Stimulated activated CD4-positive, alpha-beta T cell treated with anti-CD3 and anti-CD28 coated beads, TNF-alpha, amount 100 ng/mL, for 4 hours (primary cell): ENCODE measurements at places on chromosomes 3 and 15.

DNA sequence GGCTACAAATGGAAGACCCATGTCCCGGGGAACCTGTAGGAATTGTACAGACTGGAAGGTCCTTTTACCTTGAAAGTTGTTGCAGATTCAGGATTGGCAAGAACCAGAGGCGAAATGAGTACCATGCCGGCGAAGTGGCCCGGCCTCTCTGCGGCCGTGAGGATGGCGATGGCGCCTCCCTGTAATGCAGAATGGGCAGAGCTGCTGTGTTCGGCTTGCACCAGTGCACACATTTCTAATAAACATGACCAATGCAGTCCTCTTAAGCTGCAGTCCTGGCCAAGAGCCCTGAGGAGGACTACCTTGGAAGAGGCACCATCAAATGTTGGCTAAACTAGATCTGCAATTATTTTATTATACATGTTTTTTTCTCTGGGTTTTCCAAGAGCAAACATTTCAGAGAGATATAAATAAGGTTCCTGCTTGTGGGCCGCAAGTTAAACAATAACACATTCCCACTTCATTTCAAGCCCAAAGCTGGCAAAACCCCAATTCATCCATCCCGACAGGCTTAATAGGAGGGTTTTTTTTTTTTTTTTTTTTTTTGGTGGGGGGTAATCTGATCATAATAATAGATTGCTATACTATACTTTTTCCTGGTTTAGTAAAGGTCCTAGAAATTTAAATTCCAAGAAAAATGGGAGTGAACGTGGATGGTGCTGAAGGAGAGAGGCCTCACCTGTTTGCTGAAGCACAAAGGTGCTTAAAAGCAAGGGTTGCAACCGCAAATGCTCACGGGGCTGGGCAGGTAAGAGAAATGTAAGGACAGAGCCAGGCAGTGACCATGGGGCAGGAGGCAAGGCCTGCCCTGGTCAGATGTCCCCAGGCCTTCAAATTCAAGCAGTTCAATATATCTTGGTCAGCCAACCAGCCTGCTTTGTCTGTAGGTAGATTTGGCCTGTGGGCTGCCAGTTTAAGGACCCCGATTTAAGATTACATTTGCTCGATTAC lies 48.5 kb downstream of the ABTB1 start:
- DNase-seq, result no peak

GRCh38 chr3:5317557-5317956 lies 130.1 kb downstream of the EDEM1 start:
- DNase-seq, result no peak

DNA sequence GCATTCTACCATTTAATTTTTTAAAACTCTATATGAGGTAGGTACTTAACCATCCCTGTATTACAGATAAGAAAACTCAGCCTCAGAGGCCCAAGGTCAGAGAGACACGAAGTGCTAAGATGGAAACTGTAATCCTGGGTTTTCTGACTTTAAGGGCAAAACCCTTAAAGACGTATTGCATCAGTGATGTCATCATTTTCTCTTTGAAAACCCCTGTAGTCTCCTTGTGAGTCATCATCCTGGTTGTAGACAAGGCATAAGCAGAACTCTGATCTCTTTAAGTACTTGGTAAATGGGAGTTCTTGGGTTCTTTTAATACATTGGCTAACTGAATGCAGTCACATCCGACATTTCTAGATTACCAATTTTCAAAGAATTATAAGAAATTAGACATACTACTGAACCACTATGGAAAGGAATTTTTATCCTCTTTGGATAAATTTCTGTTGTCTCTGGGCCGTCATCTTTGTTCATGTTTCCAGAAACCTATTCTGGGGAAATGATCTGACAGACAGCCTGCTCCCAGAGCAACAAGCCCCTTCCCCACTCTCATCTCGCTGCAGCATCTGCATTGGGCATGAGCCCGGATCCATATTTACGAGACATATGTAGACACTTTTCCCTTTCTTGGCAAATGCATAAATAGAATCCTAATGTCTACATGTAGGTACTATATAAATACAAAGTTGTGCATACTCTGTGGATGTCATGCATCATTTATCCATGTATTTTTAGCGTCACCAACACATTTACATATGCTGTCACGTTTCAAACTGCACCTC lies 48.7 kb upstream of the MDFIC2 start:
- no peak for DNase-seq

- no peak for DNase-seq
Measured at GRCh38 chr3:82079335-82079890, 318.0 kb upstream of the GBE1 start.

DNA sequence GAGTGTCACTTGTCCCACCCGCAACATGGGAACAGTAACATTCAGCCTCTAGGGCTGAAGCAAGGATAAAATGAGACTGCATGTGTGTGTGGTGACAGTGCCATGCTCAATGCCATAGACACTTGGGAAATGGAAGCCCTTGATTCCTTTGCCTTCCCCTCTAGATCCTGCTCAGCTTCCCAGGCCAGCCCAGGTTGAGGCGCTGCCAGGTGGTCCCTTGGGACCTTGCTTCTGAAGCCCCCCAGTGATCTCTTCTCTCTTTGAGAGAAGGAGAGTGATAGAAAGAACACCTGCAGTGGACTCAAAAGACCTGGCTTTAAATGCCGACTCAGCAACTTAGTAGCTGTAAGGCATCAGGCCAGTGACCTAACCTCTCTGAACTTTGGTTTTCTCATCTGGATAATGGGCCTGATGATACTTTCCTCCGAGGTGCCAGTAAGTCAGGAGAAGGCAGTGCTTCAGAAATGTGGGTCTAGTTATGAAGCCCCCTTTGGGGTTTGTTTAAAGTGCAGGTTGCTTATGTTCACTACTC lies 144.5 kb downstream of the RPLP1 start:
- no peak for DNase-seq

GRCh38 chr3:57007521-57008460 lies 52.7 kb upstream of the SPATA12 start:
- DNase-seq, result no peak

DNA sequence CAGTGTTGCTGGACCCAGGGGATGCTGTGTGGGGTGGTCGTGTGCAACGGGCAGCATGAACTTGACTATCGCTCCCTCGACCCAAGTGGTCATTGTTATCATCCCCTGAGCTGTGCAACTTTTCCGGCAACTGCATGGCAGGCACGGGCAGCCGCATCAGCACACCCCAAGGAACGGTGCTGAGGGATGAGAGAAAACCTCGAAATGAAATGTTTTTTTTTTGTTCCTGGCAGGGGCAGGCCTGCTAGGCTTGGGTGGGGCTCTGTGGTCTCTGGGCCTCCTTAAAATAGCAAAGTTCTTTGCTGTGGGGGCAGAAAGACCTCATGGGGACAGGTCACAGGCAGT lies 51.4 kb downstream of the CORO2B start:
- no peak for DNase-seq

DNA sequence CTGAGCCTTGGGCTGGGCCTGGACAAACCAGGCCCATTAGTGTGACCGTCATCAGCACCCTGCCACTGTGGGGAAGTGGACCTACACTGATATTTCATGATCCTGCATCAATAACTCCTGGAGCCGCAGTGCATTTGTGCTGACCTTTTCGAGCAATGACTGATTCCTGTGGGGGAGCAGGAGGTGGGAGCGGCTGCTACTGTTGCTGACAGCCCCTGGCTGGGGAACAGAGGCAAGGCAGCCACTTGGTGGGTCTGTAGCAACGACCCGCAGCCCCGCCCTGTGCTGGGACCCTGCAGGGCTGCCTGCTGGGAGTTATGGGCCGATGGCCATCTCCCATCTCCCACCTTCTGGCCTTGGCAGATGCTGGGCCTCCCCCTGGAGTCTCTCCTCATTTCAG lies 42.1 kb downstream of the CCDC33 start:
- no peak for DNase-seq

GRCh38 chr15:68608206-68608843 lies 29.5 kb downstream of the CORO2B start:
- DNase-seq, result no peak

GRCh38 chr3:54342676-54343075 lies 220.3 kb downstream of the CACNA2D3 start:
- no peak for DNase-seq
